ENCODE measurements at places on chromosomes 3 and 15.
A peak's percentile ranks its signal among the peaks of the same experiment; 100 is the strongest.

DNA sequence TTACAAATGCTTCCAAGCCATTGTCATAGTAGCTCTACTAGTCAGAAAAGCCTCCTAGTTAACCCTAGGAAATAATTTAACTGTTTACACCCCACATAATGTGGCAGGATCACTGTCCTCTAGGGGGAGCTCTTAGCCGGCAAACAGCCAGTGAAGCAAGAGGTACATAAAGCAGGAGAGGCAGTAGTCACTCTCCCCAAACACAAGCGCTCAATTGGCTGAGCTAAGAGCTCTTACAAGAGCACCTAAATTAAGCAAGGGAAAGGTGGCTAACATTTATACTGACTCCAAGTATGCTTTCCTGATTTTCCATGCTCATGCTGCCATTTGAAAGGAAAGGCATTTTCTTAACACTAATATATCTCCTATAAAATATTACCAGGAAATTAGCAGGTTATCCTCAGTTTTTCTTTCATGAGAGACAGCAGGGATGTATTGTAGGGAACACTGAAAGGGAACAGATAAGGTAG lies 37.6 kb downstream of the NCEH1 start:
- peak; percentile 67 for DNase-seq

DNA sequence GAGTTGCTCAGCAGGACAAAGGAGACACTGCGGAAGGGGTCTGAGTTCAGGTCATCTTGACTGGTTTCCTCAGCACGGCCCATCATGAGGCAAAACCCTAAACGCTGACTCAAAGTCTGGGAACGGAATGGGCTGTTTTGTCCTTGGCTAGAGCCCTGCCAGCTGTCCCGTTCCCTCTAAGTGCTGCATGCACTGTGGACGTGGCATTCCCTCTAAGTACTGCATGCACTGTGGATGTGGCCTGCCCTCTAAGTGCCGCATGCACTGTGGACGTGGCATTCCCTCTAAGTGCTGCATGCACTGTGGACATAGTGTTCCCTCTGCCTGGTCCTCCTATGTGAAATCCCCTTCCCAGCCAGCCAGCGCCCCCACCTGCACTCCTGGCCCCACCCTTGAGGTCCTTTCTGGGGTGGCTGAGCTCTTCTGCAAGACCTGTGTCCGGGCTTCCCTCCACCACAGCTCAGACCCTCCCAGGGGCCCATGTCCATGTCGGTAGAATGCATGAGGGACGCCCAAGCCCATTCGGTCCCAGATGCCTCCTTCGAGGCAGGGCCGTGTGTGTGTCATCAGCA lies 36.7 kb downstream of the TM2D3 start:
- DNase-seq: no peak

DNA sequence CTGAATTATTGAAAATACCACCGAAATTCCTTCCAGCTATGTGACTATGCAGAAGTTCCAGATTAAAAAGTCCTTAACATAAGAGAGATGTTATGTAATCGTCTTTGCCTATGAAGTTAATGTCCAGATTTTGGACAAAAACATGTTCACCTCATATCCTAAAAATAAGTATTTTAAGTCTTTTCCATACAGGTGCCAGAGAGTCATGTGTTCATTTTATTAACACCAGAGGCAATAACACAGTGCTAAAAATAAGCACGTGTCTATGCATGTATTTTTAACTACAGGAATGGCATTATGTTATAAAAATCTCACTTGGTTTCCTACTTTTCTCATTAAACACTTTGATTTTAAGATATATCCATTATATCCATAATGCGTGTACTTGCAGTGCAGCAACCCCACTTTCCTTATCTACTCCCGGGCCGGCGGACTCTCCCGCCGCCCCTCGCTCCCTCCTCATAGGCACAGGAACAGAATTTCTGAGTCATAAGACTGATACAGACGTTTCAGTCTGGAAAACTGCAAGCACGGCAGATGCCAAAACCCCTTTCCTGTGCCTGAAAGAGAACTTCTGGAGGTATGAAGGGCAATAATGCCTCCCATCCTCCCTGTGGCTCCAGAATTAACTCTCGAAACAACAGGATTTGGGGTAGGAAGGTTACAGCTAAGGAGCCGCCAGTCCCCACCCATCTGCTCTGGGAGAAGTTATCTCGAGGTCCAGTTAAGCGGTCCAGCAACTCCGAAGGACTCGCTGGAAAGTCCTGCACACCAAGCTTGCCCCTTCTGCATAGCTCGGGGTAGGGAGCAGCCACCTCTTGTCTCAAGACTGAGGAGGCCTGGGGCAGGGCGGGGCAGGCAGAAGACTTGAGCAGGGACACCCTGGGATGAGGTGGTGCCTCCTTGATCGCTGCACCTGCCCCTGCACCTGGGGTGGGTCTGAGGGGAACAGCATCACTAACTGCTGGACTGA lies 22.3 kb upstream of the PSTPIP1 start:
- DNase-seq: no peak

DNA sequence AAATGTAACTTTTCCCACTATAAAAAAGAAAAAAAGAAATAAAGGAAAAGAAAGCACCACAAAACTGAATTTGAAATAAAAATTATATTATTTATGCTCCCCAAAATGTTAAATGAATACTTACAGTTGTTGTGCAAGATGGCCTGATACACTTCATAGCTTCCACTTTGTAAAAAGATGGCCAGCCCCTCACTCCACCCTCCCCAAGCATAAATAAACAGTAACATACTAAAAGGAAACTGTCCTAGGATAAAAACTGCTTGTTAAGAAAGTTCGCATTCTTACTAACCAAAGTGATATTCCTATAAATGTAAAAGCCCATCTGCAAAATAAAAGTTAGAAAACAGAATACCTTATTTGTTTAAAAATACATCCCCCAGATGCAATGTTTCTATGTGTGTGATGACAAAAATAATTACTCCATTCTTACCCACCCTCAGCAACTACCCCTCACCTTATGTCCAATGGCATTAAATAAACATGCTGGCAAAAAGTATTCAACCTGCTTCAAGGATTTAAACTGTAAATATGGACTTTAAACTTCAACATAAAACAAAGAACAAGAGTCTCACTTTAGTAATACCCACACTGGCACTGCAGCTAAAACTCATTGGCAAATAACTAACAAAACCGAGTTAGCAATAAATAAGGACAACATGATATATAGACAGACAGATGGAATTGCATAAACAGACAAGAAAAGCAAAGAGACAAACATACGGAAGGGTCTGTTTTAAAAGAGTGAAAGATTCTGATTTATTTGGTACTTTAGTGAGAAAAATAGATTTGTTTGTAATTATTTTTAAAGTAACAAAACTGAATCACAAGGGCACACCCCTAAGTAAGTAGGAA lies 47.7 kb downstream of the ZBTB20 start:
- no peak for DNase-seq

GRCh38 chr3:194622621-194623340 lies 10.4 kb downstream of the TMEM44 start:
- DNase-seq: no peak

DNA sequence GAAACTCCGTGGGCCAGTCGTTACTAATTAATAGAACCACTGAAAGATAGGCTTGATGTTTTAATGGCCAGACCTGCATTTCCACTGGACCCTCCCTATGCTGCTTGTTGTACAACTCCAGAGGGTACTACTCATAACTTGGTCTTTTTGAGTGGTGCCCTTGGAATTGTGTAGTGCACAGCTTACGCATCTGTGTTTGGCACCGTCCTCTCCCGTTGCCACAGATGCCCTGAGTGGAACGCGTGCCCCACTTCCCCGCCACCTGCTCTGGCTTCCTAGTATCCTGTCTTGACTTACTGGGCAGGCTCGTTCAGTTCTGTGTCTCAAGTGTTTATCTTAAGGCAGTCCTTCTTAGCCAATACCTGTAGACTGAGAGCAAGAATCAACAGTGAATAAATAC lies 78.7 kb downstream of the USP13 start:
- DNase-seq: no peak

- no peak for DNase-seq
Measured at GRCh38 chr3:196524527-196524926, 9.4 kb upstream of the SMCO1 start.

DNA sequence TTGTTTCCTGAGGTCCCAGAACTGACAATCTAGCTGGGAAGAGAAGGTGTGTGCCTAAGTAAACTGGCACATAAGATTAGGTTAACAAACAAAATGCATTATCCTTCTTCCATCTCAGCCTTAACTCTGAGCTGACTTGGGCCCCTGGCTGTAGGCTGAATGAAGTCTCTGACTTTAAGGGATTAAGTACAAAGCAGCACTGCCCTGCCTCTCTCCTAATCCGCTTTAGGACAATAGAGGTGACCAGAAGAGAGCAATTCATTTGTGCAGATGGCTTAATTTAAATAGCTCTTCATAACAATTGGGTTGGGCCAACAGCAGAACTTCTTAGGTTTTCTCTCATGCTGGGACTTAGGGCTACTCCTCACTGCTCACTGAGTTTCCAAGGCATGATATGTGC lies 181.6 kb upstream of the SOX14 start:
- no peak for DNase-seq

GRCh38 chr3:52843108-52843865 lies 8.5 kb upstream of the MUSTN1 start:
- DNase-seq: no peak

DNA sequence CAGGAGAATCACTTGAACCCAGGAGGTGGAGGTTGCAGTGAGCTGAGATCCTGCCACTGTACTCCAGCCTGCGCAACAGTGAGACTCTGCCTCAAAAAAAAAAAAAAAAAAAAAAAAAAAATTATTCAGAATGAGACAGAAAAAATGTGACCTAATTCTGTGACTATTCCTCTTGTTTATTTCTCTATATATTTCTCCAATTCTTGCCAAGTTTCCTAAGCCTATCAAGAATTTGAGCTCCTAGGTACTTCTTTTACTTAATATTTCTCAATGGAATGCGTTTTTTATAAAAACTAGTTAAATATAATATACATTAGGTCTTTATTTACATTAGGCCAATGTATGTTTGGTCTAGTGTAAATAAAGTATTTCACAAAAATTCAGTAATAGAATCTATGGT lies 86.8 kb downstream of the NAALADL2 start:
- DNase-seq: no peak

DNA sequence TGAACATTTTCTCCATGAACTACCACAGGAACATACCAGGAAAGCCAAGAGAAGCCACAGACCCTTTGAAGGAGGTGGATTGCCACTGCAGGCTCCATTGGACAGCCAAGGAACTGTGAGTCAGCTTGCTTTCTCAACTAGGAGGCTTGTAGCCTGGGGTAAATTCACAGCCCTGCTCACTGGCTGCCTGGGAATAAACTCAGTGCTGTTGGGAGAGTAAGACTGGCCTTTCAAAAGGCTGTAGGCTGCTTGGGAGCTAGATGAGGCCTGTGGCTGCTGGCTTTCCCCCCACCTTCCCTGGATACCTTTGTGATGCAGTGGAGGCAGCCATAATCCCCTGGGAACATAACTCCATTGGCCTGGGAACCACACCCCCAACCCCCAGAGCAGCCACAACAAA lies 223.5 kb upstream of the RBMS3 start:
- no peak for DNase-seq

GRCh38 chr3:182357928-182358327 lies 435.4 kb upstream of the ATP11B start:
- no peak for DNase-seq

DNA sequence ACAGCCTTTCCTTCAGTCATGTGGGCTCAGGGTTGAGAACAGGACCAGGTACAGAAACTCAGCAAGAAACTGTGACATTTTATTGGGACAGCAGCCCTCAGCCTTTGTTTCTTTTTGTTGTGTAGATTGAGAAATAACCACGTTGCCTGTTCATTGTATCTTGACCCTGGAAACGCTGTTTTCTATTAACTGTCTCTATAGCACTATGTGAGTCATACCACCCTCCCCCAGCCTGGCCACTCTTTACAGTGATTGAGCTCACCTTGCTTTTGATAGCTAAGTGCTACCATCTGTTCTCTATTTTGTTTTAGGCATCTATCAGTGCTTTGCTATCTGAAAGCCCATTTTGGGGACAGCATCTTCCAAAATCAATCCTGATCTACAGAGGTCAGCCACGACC lies 127.9 kb downstream of the CD47 start:
- no peak for DNase-seq

DNA sequence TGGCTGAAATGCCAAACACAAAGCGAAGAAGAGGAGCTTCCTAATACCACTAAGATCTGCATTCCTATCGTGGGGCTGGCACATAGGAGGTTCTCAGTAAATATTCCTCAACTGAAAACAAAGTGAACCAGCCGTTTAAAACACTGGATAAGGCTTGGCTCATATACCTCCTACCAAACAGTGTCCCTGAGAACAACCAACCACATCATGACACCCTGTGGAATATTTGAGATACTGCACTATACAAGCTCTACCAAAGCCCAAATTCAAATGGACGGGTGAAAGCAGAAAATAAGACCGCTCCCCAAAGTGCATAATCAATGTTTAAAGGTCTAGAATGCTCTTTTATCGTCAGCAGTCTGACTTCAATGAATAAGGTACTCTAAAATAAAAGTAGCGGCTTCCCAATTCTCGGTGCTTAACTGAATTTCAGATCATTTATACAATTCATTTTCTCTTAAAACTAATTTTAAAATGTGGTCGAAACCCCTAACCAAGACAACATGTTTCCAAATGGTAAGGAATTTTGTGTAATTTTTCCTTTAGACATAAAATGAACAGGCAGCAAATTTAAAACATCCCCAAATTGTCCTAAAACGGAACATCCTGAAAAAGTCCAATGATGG lies 425.8 kb downstream of the ERC2 start:
- DNase-seq: no peak

- DNase-seq: no peak
Measured at GRCh38 chr3:51985063-51985462, 1.7 kb downstream of the ACY1 start.

GRCh38 chr3:138355071-138355470 lies 6.7 kb downstream of the MRAS start:
- no peak for DNase-seq

- no peak for DNase-seq
Measured at GRCh38 chr3:142962520-142963233, 797 bp downstream of the PAQR9 start.

DNA sequence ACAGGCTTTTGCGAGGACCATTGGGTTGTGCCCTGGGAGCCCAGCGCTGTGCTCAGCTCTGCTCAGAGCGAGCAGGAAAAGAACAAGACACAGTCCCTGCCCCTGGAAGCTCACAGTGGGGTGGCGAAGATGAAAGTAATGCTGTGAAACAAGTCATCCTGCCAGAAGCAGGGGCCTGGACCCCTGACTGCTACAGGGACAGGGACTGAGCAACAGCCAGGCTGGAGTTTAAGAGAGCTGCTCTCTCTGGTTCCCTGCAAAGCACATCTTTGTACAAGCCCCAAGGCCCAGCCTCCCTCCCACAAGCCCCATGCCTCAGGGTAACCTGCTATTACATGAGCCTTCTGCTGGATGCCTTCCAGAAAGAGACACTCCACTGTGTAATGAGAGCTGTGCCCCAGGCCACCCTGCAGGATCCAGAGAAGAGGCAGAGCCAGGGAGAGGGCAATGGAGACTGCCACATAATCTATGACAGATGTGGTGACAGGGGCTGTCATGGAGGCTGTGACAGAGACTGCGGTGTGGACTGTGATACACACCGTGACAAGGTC lies 7.1 kb upstream of the HCN4 start:
- no peak for DNase-seq

GRCh38 chr3:195196266-195196665 lies 74.7 kb downstream of the XXYLT1 start:
- no peak for DNase-seq

- DNase-seq: peak; percentile 51
Measured at GRCh38 chr15:63971427-63971805, 74.9 kb downstream of the DAPK2 start.

GRCh38 chr3:120438665-120439370 lies 12.0 kb downstream of the FSTL1 start:
- no peak for DNase-seq

All from stimulated activated CD4-positive, alpha-beta T cell treated with anti-CD3 and anti-CD28 coated beads, Interleukin-2, amount 100 ng/mL, for 48 hours (primary cell).